ENCODE measurements at places on chromosomes 3 and 15. TPM values are rescaled to one million over a fixed set of nuclear protein-coding genes. Genes with fewer than 3 reads are reported as not detected.

DNA sequence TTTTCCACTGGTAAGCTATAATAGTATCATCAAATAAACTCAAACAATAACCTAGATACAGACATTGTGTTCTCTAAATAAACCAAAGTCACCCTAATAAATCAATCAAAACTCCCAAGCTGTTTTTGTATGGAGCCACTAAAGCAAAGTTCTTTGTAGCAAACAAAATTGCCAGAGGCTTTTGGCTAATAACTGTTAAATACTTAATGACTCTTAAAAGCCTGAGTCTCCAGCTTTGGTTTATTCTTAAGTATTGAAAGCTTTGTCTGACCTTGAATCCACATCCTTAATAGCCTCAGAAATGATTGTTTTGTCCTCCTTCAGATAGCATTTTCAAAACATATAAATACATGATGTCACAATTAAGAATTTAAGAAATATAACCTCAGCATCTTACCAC lies 725.3 kb downstream of the SI start:
- no peak for ATAC-seq

SPSB4 gene
- total RNA-seq, result not detected

- peak; percentile 87 for ATAC-seq
Observed at GRCh38 chr3:58657571-58658141, 8.9 kb downstream of the FAM3D start.

DNA sequence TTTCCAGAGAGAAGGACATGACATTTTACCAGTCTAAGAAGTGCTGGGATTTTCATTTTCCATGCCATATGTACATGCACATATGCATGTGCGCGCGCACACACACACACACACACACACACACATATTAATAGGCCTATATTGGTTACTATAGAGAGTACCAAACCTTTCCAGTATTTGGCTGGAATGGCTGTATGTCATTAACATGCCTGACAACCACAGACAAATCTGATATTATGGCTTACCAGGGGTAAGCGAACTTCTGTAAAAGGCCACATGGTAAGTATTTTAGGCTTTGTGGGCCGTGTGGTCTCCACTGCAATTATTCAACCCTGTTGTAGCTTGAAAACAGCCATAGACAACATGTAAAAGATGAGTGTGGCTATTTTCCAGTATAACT lies 97.2 kb upstream of the TSPAN3 start:
- ATAC-seq, result no peak

DNA sequence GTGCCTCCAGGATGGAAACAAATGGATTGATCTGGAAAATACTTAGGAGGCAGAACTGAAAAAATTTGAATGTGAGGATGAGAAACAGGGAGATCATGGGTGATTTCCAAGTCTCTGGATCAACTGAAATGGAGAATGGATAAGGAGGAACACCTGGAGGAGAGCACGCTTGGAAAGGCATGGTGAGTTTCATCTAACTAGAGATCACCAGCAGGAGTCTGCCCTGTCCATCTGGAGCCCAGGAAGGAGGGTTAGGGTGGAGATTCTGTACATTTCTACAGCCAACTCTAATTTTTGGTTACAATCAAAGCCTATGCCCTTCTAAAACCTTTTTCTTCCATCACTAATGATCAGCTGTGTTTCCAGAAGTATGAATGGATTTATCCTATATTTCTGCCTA lies 995.9 kb upstream of the CFAP20DC start:
- ATAC-seq, result no peak

DNA sequence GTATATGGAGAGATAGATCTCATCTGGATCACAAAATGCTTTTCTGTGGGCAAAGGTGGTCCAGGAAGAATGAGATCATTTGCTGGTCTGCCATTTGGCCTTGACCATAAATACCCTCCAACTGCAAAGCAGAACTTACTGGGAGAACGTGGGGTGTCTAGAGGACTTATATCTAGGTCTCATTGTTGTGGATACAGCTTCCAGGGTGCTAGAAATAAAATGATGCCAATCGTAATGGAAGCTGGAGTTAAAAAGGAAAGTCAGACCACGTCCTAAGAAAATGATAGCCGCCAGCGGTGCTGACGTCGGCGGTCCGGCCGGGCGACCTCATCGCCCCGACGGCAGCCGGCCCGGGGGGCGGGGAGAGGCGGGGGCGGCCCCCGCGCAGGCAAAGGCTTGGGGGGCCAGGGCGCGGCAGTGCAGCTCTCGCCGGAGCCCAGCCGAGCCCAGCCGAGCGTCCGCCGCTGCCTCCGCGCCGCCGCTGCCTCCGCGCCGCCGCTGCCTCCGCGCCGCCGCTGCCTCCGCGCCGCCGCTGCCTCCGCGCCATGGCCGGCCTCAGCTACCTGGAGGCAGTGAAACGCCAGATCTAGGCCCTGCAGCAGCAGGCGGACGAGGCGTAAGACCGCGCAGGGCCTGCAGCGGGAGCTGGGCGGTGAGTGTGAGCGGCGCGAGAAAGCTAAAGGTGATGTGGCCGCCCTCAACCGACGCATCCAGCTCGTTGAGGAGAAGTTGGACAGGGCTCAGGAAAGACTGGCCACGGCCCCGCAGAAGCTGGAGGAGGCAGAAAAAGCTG lies 89.5 kb downstream of the EOMES start:
- peak; percentile 79 for ATAC-seq

DNA sequence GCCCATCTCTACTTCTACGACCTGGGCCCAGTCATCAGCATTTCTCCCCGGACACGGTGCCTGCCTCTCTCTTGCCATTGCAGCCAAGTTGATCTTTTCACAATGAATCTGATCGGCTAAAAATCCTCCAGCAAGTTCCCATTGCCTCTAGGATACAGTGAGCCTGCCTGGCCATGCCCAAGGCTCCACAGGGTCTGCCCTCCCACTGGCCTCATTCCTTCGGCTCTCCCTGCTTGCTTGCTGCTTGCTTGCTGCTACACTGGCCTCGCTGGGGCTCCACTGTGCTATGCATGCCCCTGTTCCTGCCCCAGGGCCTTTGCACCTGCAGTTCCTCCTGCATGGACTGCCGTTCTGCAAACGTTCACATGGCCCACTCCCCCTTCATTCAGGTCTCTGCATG lies 2.0 kb downstream of the ABTB1 start:
- no peak for ATAC-seq

SERPINI2 gene
- total RNA-seq, result not detected

SOX14 gene
- total RNA-seq, result not detected

DNA sequence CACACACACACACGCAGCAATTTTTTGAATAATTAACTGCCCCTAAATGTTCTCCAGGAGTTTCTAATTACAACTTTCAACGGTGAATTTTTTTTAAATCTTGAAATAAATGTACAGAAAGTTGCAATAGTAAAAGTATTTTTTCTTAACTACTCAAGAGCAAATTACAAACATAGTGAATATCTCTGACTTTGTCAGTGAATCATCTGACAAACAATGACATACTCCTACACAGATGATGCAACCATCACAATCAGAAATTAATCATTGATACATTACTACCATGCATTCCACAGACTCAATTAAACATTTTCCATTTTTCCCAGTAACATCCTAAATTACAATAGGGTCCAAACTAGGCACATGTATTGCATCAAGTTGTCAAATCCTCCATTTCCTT lies 597.3 kb downstream of the NAALADL2 start:
- no peak for ATAC-seq

DNA sequence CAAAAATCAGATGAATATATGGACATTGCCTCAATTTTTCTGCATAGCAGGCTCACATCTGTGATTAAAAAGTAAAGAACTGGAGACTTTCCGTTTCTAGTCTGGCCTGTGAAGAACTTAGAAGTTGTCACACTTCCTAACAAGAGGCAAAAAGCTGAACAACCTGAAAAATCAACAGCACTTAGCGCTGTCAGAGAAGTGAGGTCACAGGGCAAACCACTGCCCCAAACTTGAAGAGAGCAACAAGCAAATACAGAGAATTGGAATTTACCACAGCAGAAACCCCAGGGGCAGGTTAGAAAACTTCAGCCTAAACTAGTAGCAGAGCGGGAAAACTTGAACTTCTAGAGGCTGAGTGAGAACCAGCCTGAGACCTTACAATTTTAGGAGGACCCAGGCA lies 38.9 kb downstream of the CCDC54 start:
- ATAC-seq, result no peak

GRCh38 chr3:39220407-39221140 lies 28.2 kb upstream of the XIRP1 start:
- no peak for ATAC-seq

DNA sequence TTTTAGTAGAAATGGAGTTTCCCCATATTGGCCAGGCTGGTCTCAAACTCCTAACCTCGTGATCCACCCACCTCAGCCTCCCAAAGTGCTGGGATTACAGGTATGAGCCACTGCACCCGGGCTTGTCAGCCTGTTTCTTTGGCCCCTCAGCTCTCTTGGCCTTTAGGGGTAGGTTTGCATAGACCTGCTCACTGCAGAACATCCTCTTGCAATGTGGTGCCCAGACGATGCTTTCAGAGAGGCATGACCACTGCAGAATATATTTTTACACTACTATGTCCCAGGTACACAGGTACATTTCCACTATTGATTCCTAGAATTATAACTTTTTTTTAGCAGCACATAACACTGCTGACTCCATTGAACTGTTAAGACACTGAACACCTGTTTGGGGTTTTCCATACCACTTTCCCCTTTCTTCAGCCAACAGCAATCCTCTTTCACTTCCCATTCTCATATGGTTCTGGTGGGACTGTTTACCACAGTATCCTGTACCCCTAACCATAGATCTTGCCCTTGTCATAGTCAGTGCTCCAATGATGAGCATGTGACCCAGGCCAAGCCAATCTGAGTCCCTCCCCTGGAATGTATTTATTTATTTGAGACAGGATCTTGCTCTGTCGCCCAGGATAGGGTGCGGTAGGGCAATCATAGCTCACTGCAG lies 21.1 kb downstream of the CCDC32 start:
- ATAC-seq, result peak; percentile 26

Measured in esophagus mucosa (tissue), 1 donor.